Stimulated activated naive CD8-positive, alpha-beta T cell treated with anti-CD3 and anti-CD28 coated beads, Interleukin-15, amount 100 ng/mL, for 72 hours (primary cell): ENCODE measurements at places on chromosomes 7 and 10.
A peak's percentile ranks its signal among the peaks of the same experiment; 100 is the strongest.

DNA sequence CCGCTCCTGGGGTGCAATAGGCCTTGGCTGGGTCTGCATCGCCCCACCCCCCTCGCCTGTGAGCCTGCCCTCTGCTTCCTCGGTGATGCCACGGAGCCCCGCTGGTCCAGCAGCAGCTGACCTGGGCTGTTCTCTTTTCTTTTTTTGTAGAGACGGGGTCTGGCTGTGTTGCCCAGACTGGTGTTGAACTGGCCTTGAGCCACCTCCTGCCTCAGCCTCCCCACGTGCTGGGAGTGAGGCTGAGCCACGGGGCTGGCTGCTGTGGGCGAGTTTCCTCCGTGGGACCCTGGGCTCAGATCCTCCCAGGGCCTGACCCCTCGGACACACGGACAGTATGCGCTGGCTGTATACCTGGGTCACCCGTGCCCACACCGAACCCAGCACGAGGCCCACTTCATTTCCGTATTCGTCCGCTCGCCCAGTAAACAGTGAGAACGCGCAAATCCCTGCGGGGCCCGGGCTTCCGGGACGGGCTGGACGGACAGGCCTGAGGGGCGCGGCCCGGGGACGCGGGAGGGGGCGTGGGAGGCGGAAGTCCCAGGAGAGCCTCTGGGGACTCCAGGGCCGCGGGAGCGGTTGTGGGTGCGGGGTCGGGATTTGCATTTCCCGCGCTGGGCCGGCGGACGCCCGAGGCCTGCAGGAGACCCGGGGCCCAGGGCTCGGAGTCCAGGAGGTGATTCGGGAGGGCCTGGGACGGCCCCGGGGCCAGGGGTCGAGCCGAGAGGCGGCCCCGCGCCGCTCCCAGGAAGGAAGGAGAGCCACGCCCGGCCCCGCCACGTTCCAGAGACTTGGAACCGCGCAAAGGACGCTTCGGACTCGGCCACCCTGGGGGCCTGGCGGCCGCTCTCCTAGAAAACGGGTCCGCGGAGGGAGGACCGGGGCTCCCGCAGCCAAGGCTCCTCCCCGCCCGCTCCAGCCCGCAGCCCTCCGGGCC lies 57.7 kb upstream of the DNAJB6 start:
- no peak for DNase-seq

GRCh38 chr10:30828164-30828563 lies 198.6 kb upstream of the LYZL2 start:
- DNase-seq, result no peak

- DNase-seq, result peak; percentile 79
Observed at GRCh38 chr10:45464958-45465567, 91.0 kb downstream of the ALOX5 start.

DNA sequence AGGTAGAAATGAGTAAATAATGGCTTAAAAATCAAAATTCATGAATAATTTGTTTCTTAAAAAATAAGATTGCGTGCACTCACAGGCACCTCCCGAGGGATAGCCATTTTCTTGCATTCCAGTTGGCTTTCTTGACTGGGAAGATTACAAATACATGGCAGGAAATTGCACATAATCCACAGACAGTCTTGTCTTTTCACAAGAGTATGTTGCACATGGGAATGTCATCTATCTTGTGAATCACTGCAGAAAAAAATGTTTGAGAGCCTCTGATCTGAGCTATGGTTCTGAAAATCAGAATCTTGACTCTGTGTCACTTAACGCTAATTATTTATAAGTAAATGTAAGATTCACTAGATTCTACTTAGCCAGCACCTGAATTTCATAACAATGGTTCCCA lies 74.1 kb upstream of the PRKG1 start:
- DNase-seq, result no peak

DNA sequence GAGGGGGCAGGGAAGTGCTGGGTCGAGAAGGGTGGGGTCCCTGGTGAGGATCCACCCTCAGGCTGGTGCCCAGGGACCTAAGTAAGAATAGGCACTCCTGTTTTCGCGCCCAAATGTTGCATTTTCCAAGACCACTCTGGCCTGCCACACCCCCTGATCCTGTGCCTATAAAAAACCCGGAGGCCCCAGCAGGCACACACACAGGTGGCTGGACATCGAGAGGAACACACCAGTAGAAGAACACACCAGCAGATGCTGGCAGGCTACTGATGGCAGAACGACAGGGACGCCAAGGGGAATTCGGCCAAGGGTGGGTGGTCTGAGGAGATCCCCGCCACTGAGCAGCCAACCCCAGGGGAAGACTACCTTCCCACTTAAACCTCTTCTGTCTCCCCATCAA lies 633.9 kb upstream of the POT1 start:
- no peak for DNase-seq

DNA sequence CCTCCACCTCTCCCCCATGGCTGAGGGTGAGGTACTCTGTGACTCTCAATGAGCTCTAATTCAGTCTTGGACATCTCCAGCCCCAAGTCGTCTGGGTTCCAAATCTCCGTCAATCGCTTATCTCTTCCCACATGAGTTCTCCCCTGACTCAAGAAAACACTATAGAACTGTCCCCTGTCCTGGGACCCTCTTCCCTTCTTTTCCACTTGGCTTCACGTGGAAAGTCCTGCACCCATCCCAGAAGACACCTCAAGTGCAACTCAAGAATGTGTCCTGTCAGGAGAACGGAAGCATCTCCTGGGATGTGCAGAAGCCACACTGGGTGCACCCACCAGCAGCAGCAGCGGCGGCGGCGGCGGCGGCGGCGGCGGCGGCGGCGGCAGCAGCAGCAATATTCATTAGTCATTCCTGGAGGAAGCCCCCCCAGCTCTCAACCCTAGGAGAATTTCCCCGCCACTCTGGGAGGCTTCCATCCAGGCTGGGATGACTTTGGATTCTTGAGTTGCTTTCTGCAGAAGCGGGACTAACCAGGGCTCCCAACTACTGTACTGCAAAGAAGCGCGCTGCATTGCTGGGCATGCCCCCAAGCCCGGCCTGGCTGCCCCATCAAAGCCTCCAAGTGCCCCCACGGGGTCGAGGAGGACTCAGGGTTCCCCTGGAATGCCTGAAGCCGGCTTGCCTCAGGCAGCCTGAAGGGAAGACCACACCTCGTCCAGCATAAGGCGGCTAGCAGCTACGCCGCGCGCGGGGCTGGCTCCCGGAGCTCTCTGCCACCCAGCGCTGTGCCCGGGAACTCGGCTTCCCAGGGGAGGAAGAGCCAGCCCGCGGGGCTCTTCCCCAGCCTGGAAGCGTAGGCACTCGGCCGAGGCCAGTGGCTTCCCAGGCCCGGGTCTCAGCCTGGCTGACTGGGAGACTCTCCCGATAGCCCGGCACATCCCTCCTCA lies 1.0 kb downstream of the CRTAC1 start:
- no peak for DNase-seq

GRCh38 chr7:135251496-135252391 lies 18.1 kb downstream of the STRA8 start:
- DNase-seq, result no peak

DNA sequence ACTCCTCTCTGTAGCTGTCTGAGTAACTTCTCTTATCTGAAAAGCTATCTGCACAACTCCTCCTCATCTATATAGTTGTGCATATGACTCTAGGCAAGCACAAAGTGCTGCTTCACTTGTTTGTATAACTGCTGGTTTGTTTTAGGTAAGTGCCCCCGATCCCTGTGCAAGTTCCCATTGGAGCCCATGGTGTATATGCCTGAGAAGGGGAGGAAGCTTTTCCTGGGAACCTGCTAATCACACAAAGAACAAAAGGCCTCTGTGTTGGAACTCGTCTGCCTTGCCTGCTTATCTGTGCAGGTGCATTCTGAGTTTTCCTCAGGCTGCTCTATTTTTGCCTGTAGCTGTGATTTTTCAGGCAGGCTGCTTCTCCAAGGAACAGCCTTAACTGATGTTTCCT lies 23.2 kb upstream of the PHF14 start:
- DNase-seq, result no peak

DNA sequence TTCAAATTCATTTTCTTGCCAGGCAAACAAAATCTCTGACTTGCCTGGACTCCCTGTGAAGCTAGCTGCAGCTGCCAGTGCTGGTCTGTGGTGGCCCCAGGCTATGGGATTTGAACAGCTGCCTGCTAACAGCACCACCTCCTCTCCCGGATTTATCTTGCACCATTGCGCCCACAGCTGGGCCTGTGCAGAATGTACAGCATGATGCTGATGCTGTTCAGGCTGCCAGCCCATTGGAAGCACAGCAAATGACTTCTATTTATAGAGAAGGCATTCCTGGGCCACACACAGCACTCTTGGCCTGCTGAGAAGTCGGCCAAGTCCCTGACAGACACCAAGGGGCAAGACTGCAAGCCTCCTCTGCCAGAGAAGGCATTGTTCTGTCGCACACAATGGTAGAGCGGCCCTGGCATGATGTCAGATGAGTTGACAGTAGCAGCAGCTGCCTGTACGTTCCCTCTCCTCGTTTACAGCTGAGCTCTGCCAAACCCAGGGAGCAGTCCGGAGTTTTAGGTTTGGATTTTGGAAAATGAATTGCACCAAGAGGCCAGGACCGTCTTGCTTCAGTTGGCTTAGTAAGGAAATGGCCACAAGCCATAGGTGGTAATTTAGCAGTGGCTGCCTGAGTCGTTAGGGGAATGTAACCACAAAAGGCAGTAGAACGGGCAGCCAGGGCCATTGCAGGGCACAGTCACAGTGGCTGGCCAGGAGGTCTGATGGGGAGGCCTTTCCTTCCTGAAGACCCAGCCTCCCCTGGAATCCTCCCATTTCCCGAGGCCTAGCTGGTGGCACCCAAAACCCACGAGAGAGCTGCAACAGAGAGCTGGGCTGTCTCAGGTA lies 38.5 kb downstream of the MTURN start:
- DNase-seq, result no peak

- no peak for DNase-seq
Observed at GRCh38 chr7:29095631-29096445, 50.5 kb downstream of the CPVL start.

DNA sequence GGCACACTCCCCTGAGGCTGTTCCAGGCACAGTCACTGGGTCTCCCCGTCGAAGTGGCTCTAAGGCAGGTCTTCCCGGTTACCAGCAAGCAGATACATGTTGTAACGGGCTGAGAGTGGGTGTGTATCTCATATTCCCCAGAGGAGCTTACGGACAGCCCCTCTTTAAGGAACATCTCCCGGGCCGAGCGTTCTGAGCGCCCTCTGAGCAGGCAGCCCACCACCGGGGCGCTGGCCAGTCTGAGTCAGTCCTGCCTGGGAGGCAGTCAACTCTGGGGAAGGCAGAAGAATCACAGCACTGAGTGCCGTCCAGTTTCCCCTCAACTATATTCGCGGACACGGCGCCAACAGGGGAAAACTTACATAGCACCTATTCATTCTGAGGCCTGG lies 117.4 kb downstream of the LHPP start:
- DNase-seq, result no peak

- no peak for DNase-seq
Observed at GRCh38 chr7:138565071-138565450, 105.0 kb downstream of the TRIM24 start.

DNA sequence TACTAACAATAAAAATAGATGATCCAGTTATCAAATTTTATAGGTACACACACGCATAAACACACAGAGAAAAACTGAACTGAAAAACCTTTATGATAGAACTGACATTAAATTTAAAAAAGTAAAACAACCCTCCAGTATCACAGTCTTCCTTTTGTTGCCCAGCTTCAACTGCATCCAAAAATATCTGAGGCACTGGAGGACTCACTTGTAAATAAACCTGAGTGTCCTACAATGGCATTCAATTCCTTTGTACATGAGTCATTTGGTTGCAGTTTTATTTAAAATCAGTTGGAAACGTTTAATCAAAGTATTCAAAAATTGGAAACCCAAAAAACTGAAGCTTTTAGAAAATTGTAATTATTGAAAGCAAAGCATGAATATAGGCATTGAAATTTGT lies 265.2 kb upstream of the CSTF2T start:
- no peak for DNase-seq

DNA sequence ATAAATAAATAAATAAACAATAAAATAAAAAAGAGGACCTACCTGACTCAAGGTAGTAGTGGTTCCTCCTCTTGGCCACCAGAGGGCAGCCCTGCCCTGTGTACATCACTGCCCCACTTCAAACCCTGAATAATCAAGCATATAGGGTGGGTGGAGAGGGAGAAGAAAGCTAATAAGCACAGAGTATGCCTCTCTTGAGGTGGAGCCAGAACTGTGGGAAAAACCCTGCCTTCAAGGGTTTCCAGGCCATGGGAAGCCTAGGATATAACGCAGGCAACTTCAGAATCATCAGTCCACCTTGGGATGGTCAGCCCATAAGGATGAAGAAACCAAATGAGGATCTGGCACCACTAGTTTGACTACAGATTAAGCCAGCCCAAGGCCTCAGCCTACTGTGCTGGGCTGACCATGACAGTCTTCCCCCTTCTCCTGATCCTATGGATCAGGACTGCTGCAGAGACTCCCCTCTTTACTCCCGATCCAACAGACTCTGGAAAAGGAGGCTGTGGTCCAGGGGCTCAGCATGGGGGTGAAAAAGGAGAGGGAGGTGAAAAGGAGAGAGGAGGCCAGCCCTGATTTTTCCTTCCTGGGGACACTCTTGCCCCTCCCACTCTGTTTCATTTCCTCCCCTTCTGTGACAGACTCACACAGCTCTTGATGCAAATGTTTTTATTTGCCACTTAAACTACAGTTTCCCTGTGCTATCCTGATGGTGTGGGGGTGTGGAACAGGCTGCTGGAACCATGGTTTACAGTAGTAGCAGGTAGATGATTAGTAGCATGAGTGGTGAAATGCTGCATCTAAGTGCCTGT lies 10.1 kb downstream of the AVPI1 start:
- DNase-seq, result peak; percentile 28

DNA sequence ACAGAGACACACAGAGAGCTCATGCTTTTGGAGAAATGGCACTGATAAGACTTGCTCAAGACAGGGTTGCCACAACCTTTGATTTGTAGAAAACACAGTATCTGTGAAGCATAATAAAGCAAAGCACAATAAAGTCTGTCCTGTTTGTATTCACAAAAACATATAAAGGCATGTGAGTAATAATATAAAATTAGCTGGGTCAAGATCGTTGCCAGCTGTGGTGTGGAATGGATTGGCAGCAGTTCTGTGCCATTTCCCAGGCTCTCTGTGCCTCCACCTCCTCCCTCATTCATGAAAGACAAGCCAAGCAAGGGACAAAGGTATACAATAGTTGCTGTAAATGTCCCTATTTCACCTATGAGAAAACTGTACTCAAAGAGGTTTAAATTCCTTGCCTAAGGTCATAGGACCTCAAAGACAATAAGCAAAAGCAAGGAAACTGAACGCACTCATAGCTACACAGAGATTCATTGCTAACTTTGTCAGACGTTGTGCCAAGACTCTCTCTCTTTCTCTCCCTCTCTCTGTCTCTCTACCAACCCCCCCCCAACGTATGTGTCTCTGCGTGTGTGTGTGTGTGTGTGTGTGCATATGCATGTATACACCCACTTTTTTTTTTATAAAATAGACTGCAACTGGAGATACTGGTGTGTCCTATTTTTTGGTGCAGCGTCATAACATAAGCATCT lies 31.8 kb downstream of the CHST3 start:
- DNase-seq, result no peak

DNA sequence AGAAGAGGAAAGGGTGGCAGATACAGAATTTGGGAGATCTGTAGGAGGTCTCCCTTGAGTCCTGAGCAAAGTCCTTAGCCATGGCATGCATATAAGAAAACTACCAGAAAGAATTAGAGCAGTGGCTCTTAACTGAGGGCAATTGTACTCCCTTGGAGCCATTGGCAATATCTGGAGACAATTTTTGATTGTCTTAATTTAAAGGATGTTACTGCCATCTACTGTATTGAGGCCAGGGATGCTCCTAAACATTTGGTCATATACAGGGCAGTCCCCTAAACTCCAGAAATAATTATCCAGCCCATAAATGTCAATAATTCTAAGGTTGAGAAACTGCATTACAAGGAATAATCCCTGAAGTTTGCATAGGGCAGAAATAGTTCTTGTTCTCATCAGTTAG lies 136.4 kb upstream of the ODAD2 start:
- no peak for DNase-seq

- no peak for DNase-seq
Observed at GRCh38 chr7:155193716-155194115, 104.0 kb upstream of the INSIG1 start.
